ENCODE measurements at places on chromosomes 7 and 10.

- DNase-seq = no peak
Measured at GRCh38 chr7:29463504-29464158, 100.0 kb upstream of the PRR15 start.

GRCh38 chr7:7176406-7177043, 5.8 kb upstream of the C1GALT1 start:
- DNase-seq = no peak

DNA sequence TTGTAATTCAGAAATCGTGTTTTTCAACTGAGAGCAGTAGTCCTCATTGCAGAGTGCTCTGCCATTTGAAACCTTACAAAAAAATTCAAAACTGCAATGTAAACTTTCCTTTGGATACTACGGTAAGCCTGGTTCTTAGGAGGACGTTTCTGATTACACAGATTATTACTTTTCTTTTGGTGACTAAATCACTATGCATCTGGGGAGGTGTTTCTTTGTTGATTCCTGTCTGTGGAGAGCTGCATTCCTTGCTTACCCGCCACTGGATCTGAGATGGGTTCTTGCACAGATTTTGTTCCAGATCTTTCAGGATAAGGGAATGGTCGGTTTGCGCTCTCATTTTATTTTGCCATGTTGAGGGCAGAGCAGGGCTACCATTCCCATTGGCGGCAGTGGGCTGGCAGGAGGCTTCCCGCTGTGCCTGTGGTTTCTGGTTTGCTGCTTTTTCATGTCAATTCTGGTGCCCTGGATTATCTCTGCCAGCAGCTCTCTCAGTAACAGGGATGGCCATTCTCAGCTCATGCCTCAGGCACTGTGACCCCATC, 485.1 kb downstream of the GLRX3 start:
- no peak for DNase-seq

DNA sequence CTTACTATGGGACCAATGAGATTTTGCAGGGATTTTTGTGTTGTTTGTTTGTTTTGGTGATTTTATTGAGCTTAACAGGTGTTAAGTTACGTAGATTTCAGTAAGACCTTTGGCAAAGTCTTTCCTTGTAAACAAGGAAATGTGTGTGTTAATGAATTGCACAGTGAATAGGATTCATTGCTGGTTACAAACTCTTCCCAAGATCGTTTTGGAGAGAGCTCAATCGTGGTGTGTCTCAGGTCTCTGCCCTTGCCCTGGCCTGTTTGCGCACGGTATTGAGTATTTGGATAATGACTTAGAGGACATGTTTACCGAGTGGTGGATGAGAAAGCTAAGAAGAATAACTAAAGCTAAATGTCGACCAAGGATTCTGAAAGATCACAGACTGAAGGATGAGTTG, 41.9 kb downstream of the PRPF18 start:
- no peak for DNase-seq

DNA sequence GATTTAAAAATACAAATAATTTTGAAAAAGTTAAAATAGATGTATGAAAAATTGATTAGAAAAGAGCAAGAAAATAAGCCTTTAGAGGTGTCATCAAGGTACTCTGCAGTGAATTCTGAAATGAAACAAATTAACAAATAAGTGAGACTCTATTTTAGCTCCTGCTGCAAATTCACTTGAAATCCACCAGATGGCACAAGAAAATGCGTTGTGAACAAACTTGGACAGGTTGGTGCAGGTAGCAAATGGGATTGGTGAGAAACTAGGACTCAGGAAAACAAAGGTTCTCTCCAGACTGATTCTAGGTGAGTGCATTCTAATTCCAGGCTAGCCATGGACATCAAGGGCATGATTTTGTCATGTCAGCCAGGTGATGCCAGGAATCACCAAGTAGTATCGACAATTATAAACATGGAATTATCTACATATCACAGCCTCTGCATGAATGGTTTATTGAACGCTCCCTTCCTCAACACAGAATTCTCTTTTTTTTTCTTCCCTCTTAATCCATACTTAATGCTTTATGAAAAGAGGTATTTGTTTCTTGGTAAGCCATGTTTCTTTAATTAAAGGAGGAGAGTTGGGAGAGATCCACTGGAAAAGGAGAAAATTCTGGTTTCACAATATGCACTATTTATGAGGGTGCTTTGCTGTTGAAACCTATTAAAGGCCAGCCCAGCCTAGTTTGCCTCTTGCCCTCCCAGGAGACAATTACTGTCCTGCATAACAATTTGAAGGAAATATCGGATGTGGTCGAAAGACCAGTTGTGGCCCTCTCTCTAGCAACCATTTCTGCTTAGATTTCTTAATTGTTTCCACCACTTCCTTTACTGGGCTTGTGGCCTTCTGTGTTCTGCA, 118.1 kb downstream of the ZNF365 start:
- DNase-seq = no peak

DNA sequence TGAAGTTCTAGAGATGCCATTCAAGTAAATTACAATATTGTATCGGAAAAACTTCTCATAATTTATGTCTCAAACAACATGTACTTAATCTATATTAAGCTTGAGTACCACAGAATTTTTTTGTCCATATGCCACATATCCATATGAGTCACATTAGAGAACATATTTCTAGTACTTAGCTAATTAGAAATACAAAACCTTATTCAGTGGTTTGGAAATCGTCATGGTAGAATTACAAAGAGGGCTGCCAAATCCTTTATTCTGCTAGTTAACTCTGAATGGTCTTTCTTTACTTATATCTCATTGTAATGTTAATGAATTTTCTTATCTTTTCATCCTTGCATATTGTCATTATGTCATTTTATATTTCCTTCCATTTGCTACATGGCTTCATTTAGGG, 9.0 kb upstream of the VIM start:
- DNase-seq = no peak

DNA sequence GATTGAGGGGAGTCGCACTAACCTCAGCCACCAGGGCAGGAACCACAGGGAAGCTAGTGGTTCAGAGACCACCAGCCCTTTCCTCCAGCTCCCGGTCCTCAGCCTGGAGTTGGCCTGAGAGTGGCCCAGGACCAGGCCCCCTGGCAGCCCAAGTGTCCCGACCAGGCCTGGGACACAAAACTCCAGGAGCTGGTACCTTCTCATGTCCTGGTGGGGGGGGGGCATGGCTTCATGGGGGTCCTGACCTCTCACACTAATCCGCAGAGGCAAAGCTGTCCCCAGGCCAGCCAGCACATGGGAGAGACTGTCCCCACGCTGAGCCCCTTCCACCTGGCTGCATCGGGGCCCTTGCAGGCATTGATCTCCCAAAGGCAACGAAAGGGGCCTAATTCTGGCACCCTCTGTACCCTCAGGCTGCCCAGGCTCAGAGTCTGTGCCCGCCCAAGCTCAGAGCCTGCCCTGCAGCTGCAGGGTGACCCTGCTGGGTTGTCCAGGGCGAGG, 28.2 kb downstream of the GPRIN2 start:
- no peak for DNase-seq

GRCh38 chr10:117163954-117164548, 26.0 kb upstream of the VAX1 start:
- DNase-seq = no peak

DNA sequence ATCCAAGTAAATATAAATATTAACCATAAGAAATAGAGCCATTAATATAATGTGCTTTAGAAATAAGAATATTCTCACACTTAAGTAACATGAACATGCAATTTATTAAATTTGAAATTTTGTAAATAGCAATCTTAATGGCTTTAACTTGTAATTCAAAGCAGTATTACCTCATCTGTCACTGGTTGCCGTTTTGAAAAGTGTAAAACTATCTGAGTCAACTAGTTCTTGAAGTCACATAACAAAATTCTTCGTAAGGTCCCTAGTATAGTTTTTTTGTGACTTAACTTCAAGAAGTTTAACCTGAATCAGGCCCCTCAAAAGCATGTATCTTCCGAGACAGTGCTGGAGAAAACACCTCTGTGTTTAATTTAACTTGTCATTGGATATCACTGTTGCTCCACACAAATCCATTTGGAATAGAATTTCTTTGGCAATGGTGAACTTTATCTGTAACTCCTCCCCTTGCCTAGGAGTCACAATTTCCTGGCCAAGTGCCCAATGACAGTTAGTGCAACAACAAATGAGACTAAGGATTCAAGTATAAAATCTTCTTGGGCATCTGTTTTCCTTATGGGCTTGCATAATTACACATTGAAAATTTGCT, 47.1 kb downstream of the NT5C2 start:
- no peak for DNase-seq

- no peak for DNase-seq
Measured at GRCh38 chr7:64131696-64132095, 75.3 kb upstream of the ZNF735 start.

DNA sequence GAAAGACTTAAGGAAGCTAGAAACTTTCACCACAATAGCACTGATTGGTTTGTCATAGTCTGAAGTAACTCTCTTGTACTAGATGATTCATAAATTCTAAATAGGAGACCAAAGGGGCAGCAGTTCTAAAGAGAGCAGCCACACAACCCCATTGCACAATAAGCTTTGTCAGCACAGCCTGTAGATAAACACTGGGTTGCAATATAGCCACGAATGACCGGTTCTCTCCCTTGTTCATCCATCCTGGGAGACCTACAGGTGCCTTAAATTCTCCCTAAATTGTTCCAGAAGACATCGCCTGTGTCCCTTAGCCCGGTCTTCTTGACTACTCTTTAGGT, 167.0 kb downstream of the SNX13 start:
- no peak for DNase-seq

DNA sequence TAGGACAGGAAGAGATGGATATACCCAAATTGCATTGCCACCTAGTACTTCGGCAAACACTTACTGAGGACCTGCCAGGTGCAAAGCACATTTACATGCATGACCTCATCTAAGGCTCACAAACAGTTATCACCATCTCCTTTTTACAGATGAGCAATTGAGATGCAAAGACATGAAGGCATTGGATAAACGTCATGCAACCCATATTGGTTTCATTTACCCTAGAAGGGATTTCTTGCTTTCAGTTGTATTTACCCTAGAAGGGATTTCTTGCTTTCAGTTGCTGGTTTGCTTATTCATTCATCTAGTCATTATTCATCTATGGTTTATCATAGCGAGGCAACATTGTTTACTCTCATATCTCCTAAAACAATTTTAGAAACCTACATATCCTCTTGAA, 52.2 kb downstream of the STEAP1B start:
- no peak for DNase-seq

DNA sequence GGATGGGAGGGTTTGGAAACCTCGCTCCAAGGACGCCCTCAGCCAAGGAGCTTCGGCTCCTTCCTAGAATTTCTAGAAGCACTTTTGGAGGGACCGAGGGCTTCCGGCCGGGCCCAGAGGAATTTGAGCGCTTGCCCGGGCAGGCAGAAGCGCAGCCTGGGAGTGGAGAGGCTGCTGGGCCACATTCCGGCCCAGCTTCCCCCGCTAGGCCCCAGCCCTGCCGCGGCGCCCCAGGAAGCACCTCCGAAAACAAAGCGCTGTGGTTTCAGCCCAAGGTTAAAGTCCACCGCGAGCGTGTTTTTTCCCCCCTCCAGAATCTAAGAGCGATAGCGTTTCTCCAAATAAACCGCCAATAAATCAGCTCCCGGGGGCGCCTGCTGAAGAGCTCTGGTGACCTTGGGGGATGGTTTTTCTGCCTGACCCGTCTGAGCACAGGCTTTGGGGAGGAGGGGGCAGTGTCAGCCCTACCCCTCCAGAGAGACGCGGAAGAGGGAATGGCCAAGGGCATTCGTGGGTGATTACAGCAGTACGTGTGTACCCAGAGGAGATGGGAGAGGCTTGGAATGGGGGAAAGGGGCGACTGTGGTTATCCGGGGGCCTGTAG, 5.7 kb upstream of the TNRC18 start:
- no peak for DNase-seq

DNA sequence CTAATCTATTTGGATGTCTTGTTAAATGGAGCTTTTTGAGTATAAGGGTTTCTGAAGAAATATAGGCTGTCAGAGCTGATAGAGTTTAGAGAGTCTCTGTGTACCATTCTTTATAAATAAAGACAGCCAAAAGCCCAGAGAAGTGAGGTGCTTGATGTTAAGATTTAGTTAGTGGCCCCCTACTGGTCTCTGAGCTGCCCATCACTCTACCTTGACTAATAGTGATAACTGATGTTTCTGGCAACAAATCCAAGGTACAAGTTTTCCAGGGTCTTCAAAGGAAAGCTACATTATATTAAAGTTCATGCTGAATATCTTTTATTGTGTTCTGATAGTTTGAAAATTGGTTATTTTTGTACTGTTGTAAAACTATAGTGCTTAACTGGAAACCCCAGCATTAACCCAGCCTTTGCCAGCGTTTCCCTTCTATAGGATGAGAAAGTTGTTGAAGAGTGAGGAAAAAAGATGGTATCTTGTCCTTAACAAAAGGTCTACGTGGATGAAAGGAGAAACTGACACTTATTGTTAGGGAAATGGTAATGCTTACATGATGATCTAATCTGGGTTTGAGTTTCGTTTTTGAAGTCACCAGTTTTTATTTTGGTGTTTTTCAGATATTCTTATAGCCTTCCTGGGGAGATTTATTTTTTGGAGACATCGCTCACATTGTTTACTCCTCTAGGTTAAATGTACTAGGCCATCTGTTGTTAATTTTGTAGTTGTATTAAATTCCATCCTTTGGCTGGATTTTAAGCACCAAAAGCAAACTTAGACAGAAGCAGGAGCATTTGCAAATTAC, 79.0 kb downstream of the AUTS2 start:
- DNase-seq = no peak

GRCh38 chr10:63651864-63652263, 130.7 kb downstream of the REEP3 start:
- no peak for DNase-seq

- peak; percentile 9 for DNase-seq
Measured at GRCh38 chr10:60957667-60958221, 13.8 kb upstream of the RHOBTB1 start.

- no peak for DNase-seq
Measured at GRCh38 chr10:69976795-69977546, 75.7 kb upstream of the MACROH2A2 start.

DNA sequence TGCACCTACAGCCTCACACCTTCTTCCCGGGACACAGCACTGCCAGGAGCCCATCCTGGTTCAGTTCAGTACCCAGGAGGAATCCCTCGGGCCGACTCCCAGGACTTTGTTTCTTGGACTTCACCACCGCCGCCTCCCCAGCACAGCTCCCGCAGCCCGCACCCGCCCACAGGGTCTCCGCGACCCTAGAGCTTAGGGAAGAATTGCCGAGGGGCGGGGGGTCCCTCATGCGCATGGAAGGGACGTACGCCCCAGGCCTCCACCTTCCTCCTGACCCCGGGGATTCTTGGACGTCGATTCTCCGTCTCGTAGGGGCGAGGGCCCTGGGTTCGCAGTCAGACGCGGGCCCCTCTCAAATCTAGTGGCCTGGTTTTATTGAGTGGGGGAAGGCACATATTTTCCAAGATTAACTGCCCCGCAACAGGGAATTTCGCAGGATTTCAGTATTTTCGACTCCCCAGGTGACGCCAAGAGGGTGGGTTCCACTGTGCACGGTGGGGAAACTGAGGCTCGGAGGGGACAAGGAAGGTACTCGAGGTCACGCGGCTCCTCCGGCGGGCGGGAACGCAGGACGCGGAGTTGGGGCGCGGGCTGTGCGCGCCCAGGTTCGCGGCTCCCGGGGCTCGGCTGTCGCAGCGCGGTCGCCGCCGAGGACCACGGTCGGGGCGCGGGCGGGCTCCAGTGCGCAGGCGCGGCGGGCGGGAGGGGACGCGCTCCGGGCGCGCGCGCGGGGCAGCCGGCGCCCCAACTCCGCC, at the start of gene ADCY1:
Gene ADCY1, plus strand, starts transcription at position 708 of the 755 bp plus-strand sequence. CDS start 176 bp downstream, outside the sequence.
- DNase-seq = no peak
